Erythroblast (primary cell): ENCODE measurements at places on chromosomes 13 and 19.

DNA sequence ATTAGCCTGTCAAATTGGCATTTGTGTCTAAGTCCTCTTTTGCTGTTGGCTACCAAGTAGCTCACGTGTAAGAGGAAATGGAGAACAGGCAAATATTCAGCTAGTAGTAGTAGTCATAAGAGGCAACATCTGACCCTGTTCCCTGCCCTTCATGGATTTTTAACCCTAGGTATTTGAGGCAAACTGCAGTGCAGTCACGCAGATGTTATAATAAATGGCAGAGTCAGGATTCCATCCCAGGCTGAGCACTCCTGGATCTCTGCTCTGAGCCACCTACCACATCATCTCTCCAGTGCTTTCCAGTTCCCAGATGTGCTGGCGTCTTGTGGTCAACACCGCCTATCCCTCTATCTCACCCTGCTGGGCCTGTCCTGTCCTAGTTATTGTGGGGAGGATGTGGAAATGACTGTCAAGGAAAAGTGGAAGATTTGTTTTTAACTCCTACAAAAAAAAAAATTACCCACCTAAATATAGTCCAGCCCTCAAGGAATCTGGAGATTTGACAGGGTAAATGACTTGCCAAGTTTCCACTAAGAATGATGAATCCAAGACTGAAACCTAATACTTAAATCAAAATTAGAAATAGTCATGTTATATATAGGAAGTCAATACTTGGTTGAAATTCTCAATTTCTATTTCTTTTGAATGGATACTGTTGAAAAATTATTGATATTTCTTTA, 322.9 kb downstream of the GPC6 start:
- no peak for DNase-seq

DNA sequence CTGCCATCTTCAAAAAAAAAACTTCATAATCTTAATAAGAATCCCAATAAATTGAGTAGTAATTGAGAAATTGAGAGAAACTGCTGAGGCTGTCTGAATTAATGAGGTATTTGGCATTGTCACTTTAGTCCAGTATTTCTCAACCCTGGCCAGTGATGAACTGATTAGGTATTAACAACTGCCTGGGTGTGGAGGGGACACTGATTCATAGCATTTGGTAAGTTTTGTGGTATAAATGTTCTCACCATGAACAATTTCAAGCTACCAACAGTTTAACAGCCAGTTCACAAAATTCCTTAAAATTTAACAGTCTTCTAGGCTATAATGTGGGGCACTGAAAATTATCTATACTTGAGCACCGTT, 18.3 kb downstream of the GPC6 start:
- no peak for DNase-seq

DNA sequence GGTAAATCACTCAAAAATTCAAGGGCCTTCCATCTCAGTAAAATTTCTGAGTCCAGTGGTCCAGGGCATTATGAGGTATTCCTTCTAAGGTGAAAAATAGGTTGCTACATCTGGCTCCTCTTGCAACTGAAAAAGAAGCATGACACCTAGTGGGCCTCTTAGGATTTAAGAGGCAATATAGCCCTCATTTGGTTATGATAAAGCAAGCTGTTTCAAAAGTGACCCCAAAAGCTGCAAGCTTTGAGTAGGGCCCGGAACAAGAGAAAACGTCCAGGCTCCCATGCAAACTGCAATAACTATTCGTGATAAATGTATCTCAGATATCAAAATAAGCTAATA, 1910.2 kb upstream of the PRR20A start:
- no peak for DNase-seq

DNA sequence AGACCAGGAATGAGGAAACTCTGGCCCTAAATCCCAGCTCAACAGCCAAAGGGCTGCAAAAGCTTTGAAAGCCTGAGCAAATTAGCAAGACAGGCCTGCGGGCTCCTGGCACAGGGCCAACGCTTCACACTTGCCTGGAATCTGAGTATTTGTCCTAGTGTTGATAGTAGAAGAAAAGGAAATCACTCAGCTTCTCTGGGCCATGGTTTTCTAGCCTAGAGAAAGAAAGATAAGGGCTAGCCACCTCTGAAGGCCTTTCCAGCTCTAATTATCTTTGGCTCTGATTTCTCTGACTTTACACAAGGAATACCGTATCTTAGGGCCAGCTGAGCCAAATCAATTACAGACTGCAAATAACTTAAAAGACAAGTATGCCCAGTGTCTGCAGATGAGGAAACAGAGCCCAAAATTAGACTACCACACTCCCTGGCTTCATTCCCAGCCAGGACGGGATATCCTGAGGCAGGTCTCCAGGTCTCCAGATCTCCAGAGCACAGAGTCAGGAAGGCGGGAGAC, 69.6 kb downstream of the STK24 start:
- peak; percentile 66 for DNase-seq

DNA sequence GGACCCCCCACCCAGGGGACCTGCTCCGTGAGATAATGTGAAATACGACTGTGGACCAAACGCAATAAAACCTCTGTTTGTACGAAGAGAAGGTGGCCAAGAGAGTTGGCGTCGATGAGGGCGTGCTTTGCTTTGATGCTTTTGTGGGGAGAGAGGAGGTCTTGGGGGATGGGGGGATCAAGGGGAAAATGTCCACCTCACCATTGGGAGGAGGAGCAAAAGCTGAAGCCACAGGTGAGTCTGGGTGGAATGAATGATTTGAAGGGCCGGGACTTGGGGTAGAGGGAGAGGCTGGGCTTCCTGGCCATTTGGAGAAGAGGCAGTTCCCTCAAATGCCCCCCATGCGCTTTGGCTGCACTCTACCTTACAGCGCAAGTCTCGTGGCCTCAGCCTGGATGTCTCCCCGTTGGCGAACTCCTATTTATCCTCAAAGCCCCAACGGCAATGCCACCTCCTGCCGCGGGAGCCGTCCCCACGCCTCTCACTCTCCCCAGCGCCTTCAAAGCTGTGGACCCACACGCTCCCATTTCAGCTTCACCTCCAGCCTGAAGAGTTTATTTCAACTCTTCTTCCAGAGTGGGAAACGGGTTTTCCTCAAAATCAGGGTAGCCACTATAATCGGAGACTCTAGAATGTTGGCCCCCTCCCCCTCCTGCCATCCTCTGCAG, 795 bp upstream of the ABCA7 start:
- no peak for DNase-seq

GRCh38 chr19:45038931-45039893, at the start of gene CLASRP:
Gene CLASRP (plus strand): TSS chr19:45039045. CDS start chr19:45040213, 1,168 bp downstream.
- peak; percentile 92 for DNase-seq

DNA sequence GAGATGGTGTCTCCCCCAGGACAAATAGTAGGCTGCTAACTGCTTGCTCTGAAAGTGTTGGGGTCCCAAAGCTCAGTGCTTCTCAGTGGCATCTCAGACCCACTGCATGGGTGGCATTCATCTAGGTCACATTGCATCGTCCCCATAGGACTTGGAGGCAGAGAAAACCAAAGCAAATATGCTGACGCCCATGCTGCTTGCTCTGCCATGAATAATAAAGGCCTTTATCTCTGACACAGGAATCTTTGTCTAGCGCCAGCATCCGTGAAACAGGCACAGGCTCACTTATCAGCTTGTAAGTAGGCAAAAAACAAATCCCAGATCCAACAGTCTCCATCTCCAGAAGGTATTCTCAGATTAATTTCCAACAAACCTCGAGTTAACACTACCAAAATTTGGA, 18.9 kb upstream of the IPO5 start:
- DNase-seq: peak; percentile 13

GRCh38 chr19:55344444-55344843, 4.8 kb downstream of the KMT5C start:
- DNase-seq: no peak

DNA sequence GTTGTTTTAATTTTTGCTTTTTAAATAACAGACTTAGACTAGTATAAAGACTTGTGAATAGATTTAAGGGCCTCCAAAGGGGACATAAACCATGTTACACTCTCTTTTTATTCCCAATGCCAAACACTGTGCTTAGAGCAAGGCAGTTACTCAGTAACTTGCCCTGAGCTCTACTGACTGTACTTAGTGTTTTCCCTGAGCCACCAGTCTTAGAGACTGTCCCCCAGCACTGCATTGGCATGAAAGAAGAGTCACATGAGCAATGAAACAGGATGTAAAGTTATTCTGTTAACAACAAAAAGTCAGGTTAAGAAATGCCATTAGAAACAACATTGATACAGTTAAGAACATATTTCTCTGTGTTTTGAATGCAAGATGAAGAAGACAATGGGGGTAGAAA, 187.9 kb downstream of the TBC1D4 start:
- no peak for DNase-seq

DNA sequence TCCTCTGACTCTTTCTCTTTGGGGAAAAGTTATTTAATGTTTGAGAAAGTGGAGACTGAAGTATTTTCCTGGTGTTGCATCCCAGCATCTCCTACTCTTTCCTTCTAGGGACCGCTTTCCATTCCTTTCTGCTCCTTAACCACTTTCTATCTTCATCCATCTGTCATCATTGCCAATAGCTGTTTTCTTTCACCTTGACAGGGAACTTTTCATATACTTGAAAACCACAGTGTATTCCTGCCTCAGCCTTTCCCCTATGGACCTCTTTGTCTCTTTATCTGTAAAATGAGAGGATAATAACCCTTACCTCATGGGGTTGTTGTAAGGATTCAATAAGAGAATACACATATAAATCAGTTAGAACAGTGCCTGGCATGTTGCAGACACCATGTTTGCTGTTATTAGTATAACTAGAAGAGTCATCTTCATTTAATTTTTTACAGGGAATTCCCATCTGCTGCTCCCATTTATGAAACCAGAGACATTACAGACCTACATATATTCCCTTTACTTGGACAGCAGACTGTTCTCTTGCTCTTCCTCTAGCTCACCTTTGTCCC, 31.8 kb downstream of the LCP1 start:
- DNase-seq: no peak
